ENCODE measurements at places on chromosomes 5 and 9. TPM values are rescaled to one million over a fixed set of nuclear protein-coding genes. Genes with fewer than 3 reads are reported as not detected.
A peak's percentile ranks its signal among the peaks of the same experiment; 100 is the strongest.

- no peaks in the 10 kb centered on the region for H3K4me1 ChIP-seq
- H3K4me3 ChIP-seq, result no peak overlapping the region
- no peaks in the 10 kb centered on the region for H3K27me3 ChIP-seq
These were observed 139.4 kb upstream of the IRX1 start for GRCh38 chr5:3456121-3456681.

GRCh38 chr5:175452166-175452565 lies 8.2 kb upstream of the DRD1 start:
- H3K36me3 ChIP-seq, result no peaks in the 10 kb centered on the region
- no peak overlapping the region for H3K27ac ChIP-seq
- H3K4me1 ChIP-seq, result peaks cover 16% of the 10 kb centered on the region
- no peaks in the 10 kb centered on the region for H3K27me3 ChIP-seq

Gene TNFAIP8
- 8.8 TPM for total RNA-seq

- H3K36me3 ChIP-seq, result no peaks in the 10 kb centered on the region
- no peak overlapping the region for H3K27ac ChIP-seq
- no peaks in the 10 kb centered on the region for H3K4me1 ChIP-seq
- no peak overlapping the region for H3K4me3 ChIP-seq
- no peak for DNase-seq
These were observed 201.4 kb downstream of the ADAMTSL1 start for GRCh38 chr9:18675332-18675731.

- peaks cover 23% of the 10 kb centered on the region for H3K4me1 ChIP-seq
- peak; percentile 76 for DNase-seq
- H3K27me3 ChIP-seq, result no peaks in the 10 kb centered on the region
- peak overlapping the region; percentile 78 for H3K4me3 ChIP-seq
These were observed 454 bp downstream of the NELFB start for GRCh38 chr9:137255448-137256114.

- no peaks in the 10 kb centered on the region for H3K36me3 ChIP-seq
- H3K4me3 ChIP-seq, result no peak overlapping the region
- no peaks in the 10 kb centered on the region for H3K27me3 ChIP-seq
- DNase-seq, result no peak
- peaks cover 26% of the 10 kb centered on the region for H3K4me1 ChIP-seq
These were observed 3.9 kb downstream of the TBC1D2 start for GRCh38 chr9:98251551-98251950.

DNA sequence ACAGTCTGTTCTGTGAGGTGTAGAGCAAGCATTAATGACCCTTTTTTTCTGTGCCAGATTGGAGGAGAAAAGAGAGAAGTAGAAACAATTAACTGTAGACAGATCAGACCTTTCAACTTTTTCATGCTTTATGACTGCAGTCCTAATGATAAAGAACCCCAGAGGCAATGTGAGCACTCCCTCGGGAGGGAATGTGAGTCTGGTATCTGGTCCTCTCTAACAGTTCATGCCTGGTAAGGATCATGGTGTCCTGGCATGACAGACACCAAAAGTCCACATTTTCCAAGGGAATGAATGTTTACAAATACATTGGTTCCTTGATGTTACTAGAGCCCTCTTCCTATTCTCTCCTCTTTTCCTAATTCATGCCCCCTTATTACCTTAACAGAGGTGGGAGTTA lies 70.3 kb downstream of the MTAP start:
- H3K27ac ChIP-seq, result no peak overlapping the region
- H3K4me1 ChIP-seq, result no peaks in the 10 kb centered on the region
- H3K36me3 ChIP-seq, result no peaks in the 10 kb centered on the region
- H3K4me3 ChIP-seq, result no peak overlapping the region

DNA sequence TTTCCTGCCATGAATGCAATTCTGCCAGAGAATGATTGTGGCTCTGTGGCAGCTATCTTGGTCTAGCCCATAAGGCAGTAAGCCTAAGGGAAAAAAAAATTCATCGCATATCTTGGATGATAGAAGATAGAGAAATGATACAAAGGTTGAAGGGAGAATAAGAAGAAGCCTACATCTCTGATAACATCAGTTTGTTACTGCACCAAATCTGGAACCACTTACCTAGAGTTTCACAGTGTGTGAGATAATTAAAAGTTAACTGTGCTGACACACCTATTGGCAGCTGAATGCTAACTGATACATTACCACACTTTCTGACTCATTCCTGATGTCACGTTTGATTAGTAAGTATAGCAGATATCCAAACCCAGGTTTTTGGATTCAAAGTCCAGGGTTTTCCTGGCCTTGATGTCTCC lies 91.6 kb upstream of the TAF11L2 start:
- no peak overlapping the region for H3K4me3 ChIP-seq
- H3K36me3 ChIP-seq, result no peaks in the 10 kb centered on the region
- peaks cover 42% of the 10 kb centered on the region for H3K4me1 ChIP-seq
- no peaks in the 10 kb centered on the region for H3K27me3 ChIP-seq
- DNase-seq, result no peak
- no peak overlapping the region for H3K27ac ChIP-seq

Gene SLC45A2
- 1.1 TPM for total RNA-seq

DNA sequence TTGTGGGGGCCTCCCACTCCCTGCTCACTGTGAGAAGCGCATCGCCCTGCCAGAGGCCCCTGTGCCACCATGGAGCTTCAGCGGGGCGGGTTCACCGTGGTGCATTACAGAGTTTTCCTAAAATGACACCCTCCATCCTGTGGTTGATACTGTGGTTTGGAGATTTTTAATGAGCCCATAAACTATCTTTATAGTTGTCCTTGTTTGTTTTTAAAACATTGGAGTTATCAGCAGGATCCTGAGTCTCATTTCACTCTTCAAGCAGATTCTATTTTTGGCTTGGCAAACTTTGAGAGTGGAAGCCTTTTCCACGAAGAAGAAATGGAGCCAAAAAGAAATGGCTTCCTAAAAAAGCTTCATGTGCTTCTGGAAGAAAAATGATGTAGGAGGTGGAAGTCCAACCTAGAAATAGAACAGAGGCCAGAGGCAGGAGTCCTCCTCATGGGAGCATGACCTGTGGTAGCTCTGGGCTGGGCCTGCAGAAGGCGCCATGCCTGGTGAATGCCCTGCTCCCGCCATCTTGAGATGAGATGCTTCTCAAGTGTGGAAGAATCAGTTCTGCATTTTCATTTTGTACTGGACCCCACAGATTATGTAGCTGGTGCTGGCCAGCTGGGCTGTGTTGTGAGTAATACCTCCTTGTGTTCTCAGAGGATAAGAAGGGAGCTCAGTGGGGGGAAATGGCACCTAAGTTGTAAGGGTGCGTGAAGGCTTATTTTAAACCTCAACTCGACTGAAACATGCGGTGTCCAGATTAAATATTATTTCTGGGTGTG lies 79.0 kb upstream of the RAI14 start:
- no peak for DNase-seq
- H3K36me3 ChIP-seq, result no peaks in the 10 kb centered on the region
- no peaks in the 10 kb centered on the region for H3K27me3 ChIP-seq
- no peaks in the 10 kb centered on the region for H3K4me1 ChIP-seq
- no peak overlapping the region for H3K27ac ChIP-seq

Gene GMCL2
- total RNA-seq, result not detected

GRCh38 chr5:127326976-127327755 lies 36.6 kb downstream of the MEGF10 start:
- H3K27ac ChIP-seq, result no peak overlapping the region
- H3K27me3 ChIP-seq, result no peaks in the 10 kb centered on the region
- no peak overlapping the region for H3K4me3 ChIP-seq
- DNase-seq, result no peak

Gene PDCD1LG2
- total RNA-seq, result not detected

DNA sequence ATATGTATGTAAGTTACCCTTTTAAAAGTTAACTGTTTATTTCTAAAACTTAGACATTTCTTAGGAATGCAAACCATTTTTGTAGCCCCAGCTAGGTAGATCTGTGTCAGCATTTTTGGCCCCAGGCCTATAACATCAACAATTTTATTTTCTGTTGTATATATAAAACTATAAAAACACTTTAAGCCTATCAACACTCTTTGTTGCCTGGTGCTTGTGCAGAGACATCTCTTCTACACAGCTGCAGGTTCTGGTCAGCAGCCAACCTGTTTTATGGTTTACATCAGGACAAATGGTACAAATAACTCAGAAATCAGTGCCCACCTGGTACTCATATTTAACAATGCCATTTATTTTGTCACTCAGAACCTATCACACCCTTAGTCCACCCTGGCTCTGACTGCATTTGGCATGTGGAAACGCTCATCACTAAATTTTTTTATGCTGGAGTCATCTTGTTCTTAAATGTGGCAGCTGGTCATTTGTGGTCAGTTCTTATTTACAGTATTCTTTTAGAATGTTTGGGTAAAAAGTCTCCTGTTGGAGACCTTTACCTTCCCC lies 173.4 kb downstream of the DNAH5 start:
- DNase-seq, result no peak
- H3K4me3 ChIP-seq, result no peak overlapping the region
- H3K27me3 ChIP-seq, result no peaks in the 10 kb centered on the region
- H3K27ac ChIP-seq, result no peak overlapping the region
- no peaks in the 10 kb centered on the region for H3K4me1 ChIP-seq

GRCh38 chr9:136700304-136700703 lies 12.1 kb upstream of the DIPK1B start:
- H3K27ac ChIP-seq, result no peak overlapping the region
- H3K36me3 ChIP-seq, result no peaks in the 10 kb centered on the region
- H3K4me3 ChIP-seq, result no peak overlapping the region
- no peak for DNase-seq
- H3K27me3 ChIP-seq, result no peaks in the 10 kb centered on the region

DNA sequence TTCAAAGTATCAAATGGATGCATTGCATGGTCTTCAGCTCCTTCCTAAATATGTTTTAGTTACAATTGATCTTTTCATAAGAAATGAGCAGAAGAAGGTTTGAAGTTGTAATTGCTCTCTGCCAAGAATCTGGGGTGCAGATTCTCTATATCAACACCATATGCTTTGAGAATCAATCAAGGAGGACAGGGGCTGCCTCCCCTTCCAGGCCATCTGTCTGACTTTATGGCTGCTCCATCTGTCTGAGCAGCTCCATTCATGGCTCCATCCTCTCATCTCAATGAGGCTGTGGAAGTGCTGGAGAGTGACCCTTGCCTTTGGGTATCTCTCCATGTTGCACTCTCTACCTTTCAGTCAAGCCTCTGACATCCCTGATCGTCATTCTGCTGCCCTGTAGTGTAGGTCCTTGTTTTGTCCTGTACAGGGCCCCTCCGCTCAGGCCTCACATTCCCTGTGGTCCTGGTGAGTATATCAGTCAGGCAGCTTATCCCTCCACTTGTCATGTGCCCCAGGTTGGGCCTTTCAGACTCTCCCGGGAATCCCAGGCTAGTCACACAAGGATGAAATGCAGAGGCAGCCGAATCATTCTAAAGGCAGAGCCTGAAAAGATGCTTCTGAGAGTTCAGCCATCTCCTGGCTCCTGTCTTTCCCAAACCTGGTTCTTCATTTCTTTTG lies 14.0 kb upstream of the SV2C start:
- H3K4me3 ChIP-seq, result no peak overlapping the region
- H3K4me1 ChIP-seq, result no peaks in the 10 kb centered on the region
- no peak overlapping the region for H3K27ac ChIP-seq

- no peaks in the 10 kb centered on the region for H3K36me3 ChIP-seq
- no peaks in the 10 kb centered on the region for H3K27me3 ChIP-seq
- H3K27ac ChIP-seq, result no peak overlapping the region
- no peak for DNase-seq
These were observed 1983.0 kb upstream of the C9orf72 start for GRCh38 chr9:29556317-29556716.

GRCh38 chr5:153467546-153467945 lies 22.9 kb upstream of the GRIA1 start:
- H3K27me3 ChIP-seq, result no peaks in the 10 kb centered on the region
- no peak overlapping the region for H3K27ac ChIP-seq
- H3K4me1 ChIP-seq, result no peaks in the 10 kb centered on the region
- no peak overlapping the region for H3K4me3 ChIP-seq
- DNase-seq, result no peak

GRCh38 chr5:95726811-95727763 lies 4.0 kb upstream of the RHOBTB3 start:
- peak overlapping the region; percentile 94 for H3K27ac ChIP-seq
- no peaks in the 10 kb centered on the region for H3K36me3 ChIP-seq
- H3K27me3 ChIP-seq, result no peaks in the 10 kb centered on the region
- H3K4me3 ChIP-seq, result no peak overlapping the region
- H3K4me1 ChIP-seq, result peaks cover 60% of the 10 kb centered on the region

GRCh38 chr5:151683444-151683843 lies 3.3 kb downstream of the SPARC start:
- DNase-seq, result no peak
- H3K27me3 ChIP-seq, result no peaks in the 10 kb centered on the region
- no peaks in the 10 kb centered on the region for H3K36me3 ChIP-seq
- peak overlapping the region; percentile 23 for H3K27ac ChIP-seq
- H3K4me1 ChIP-seq, result peaks cover 42% of the 10 kb centered on the region
- no peak overlapping the region for H3K4me3 ChIP-seq

Gene LCN12
- total RNA-seq, result 20.0 TPM

Gene ICE1
- total RNA-seq, result 30.6 TPM

Gene C5orf34
- total RNA-seq, result 7.0 TPM

- H3K27ac ChIP-seq, result no peak overlapping the region
- 0 out of 2 replicates have a peak, but pooled peaks cover 7% of the 10 kb centered on the region for H3K4me1 ChIP-seq
- H3K27me3 ChIP-seq, result no peaks in the 10 kb centered on the region
These were observed 116.2 kb downstream of the MAN2A1 start for GRCh38 chr5:109805883-109806282.

Gene EQTN
- not detected for total RNA-seq

- no peak overlapping the region for H3K27ac ChIP-seq
- DNase-seq, result no peak
- no peaks in the 10 kb centered on the region for H3K27me3 ChIP-seq
- H3K36me3 ChIP-seq, result no peaks in the 10 kb centered on the region
- no peak overlapping the region for H3K4me3 ChIP-seq
These were observed 38.0 kb upstream of the TCERG1 start for GRCh38 chr5:146409054-146409671.

Gene CPEB4
- total RNA-seq, result 21.4 TPM

- no peaks in the 10 kb centered on the region for H3K36me3 ChIP-seq
- no peaks in the 10 kb centered on the region for H3K4me1 ChIP-seq
- no peaks in the 10 kb centered on the region for H3K27me3 ChIP-seq
- no peak overlapping the region for H3K4me3 ChIP-seq
- DNase-seq, result no peak
These were observed 251.1 kb downstream of the EBF1 start for GRCh38 chr5:158848634-158849033.

Gene NADK2
- total RNA-seq, result 79.4 TPM

Gene IRX1
- not detected for total RNA-seq

DNA sequence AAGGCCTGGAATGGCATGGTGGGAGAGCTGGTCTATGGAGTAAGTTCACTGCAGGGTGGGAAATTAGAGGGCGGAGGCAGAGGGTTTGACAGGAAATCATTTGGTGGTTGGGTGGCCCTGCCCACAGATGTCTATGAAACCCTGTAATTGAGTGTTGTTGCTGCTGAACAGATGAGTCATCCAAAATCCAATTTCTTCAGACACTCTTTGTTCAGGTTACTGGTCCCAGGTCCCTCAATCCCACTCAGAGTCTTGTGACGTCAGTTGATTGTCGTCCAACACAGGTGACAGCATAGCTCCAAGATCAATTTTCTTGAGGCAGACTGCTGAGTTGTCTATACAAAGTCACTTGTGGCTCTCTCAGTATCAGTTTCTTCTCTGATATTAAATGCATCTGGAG lies 208.6 kb downstream of the GRIA1 start:
- no peaks in the 10 kb centered on the region for H3K27me3 ChIP-seq
- DNase-seq, result no peak
- H3K4me3 ChIP-seq, result no peak overlapping the region
- no peaks in the 10 kb centered on the region for H3K36me3 ChIP-seq
- no peaks in the 10 kb centered on the region for H3K4me1 ChIP-seq

All from Caco-2 (cell line).